ENCODE measurements at places on chromosomes 7 and 10. TPM values are rescaled to one million over a fixed set of nuclear protein-coding genes. Genes with fewer than 3 reads are reported as not detected.

Gene FBXL13
- polyA plus RNA-seq: 0.56 TPM

Gene MBL2
- not detected for polyA plus RNA-seq

Gene TCAF2
- 3.7 TPM for polyA plus RNA-seq

- DNase-seq: no peak
Measured at GRCh38 chr10:17512341-17513001, 58.1 kb upstream of the ST8SIA6 start.

Gene INMT
- polyA plus RNA-seq: not detected

GRCh38 chr10:53841483-53842145 lies 959.4 kb downstream of the PCDH15 start:
- DNase-seq: no peak

Gene PTF1A
- polyA plus RNA-seq: not detected

DNA sequence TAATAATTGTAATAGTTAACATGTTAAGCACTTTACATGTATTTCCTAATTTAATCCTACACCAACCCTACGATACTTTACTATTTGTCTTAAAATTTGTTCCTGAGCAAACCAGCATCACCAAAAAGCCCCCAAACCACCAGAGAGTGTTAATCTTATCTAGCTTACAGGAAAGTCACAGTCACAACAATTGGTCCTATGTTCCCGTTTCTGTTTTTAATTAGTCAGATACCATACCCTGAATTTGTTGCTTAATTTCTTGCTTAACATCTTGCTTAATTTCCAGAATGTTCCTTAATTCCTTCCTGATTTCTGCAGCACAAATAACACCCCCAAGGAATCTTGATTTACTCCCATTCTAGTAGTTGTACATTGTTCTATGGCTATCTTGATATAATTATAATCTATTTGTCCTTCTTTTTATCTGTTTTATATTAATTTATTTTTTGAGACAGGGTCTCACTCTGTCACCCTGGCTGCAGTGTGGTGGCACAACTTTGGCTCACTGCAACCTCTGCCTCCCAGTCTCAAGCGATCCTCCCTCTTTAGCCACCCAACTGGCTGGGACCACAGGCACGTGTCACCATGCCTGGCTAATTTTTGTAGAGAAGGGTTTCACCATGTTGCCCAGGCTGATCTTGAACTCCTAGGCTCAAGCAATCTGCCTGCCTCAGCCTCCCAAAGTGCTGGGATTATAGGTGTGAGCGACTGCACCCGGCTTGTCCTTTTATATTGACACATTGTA lies 6.6 kb upstream of the PDSS1 start:
- no peak for DNase-seq

GRCh38 chr7:112112822-112113255 lies 93.4 kb downstream of the DOCK4 start:
- no peak for DNase-seq

Gene FAM25C
- not detected for polyA plus RNA-seq

Gene RARRES2
- not detected for polyA plus RNA-seq

DNA sequence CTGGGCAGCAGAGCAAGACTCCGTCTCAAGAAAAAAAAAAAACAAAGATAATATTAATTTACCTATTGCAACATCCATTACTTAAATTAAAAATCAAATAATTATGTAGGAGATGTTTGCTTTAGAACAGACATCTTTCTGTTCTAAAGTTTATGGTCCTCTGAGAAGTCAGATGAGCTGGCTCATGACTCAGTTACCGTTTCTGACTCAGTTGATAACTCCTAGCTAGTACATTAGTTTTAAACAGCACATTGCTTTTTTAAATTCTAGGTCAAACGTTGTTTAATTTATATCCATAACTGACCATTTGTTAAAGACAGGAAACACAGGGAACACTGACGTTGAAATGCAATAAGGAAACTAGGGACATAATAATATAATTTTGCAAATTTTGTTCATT lies 162.7 kb downstream of the ETV1 start:
- no peak for DNase-seq

- DNase-seq: no peak
Measured at GRCh38 chr10:29009464-29009863, 279.4 kb upstream of the LYZL1 start.

GRCh38 chr10:68135922-68136792 lies 26.9 kb downstream of the MYPN start:
- no peak for DNase-seq

- DNase-seq: no peak
Measured at GRCh38 chr7:44201813-44202212, 1.0 kb downstream of the YKT6 start.

Gene CALN1
- polyA plus RNA-seq: not detected

- DNase-seq: no peak
Measured at GRCh38 chr7:3321206-3321605, 20.2 kb downstream of the SDK1 start.

- no peak for DNase-seq
Measured at GRCh38 chr10:62183442-62183841, 85.2 kb downstream of the RTKN2 start.

Gene REEP3
- polyA plus RNA-seq: 5.5 TPM

Gene METTL2B
- polyA plus RNA-seq: 13.3 TPM

Gene MOGAT3
- polyA plus RNA-seq: not detected

DNA sequence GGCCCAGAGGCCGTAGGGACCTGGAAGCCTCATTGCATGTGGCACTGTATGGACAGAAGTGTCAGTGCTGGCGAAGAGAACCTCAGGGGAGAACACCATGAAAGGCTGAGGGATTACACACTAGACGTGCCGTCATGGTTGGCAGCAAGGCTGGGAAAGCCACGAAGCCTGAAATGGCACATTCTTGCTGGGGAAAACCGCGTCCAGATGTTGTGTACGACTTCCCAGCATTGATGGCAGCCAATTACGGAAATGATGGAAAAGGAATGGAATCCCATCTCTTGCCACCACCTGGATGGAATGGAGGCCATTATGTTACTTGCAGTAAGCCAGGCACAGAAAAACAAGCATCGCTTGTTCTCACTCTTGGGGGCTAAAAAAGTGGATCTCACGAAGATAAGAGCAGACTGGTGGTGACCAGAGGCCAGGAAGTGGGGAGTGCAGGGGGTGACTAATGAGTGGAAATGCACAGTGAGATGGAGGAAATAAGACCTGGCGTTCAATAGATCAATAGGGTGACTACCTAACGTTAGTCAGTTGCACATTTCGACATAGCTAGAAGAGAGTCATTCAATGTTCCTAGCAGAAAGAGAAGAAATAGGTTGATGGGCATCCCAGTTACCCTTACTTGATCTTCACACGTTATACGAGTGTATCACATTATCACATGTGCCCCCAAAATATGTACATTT lies 14.6 kb upstream of the PWWP2B start:
- DNase-seq: no peak

GRCh38 chr10:69816521-69816920 lies 14.8 kb downstream of the COL13A1 start:
- DNase-seq: no peak

GRCh38 chr7:142459551-142459963 lies 201.7 kb upstream of the PRSS58 start:
- no peak for DNase-seq

Gene COL26A1
- not detected for polyA plus RNA-seq

Gene HOXA2
- not detected for polyA plus RNA-seq

GRCh38 chr10:114349522-114350215 lies 54.6 kb downstream of the AFAP1L2 start:
- no peak for DNase-seq

Gene NRBF2
- 27.8 TPM for polyA plus RNA-seq

Measured in naive B cell (primary cell).